ENCODE measurements at places on chromosomes 4 and X. TPM values are rescaled to one million over a fixed set of nuclear protein-coding genes. Genes with fewer than 3 reads are reported as not detected.

GRCh38 chr4:20870436-20870835 lies 170.2 kb downstream of the PACRGL start:
- no peaks in the 10 kb centered on the region for H3K27me3 ChIP-seq
- H3K4me1 ChIP-seq = peaks cover 5% of the 10 kb centered on the region
- H3K36me3 ChIP-seq = no peaks in the 10 kb centered on the region
- DNase-seq = no peak
- no peak overlapping the region for H3K4me3 ChIP-seq
- H3K27ac ChIP-seq = no peak overlapping the region

GRCh38 chr4:70243091-70243490 lies 694 bp downstream of the CSN3 start:
- no peak overlapping the region for H3K4me3 ChIP-seq
- H3K27ac ChIP-seq = no peak overlapping the region
- no peaks in the 10 kb centered on the region for H3K36me3 ChIP-seq

- H3K27ac ChIP-seq = no peak overlapping the region
- no peaks in the 10 kb centered on the region for H3K36me3 ChIP-seq
- no peaks in the 10 kb centered on the region for H3K27me3 ChIP-seq
- DNase-seq = no peak
- no peak overlapping the region for H3K4me3 ChIP-seq
- H3K4me1 ChIP-seq = no peaks in the 10 kb centered on the region
Observed at GRCh38 chr4:144480068-144480467, 165.9 kb upstream of the HHIP start.

DNA sequence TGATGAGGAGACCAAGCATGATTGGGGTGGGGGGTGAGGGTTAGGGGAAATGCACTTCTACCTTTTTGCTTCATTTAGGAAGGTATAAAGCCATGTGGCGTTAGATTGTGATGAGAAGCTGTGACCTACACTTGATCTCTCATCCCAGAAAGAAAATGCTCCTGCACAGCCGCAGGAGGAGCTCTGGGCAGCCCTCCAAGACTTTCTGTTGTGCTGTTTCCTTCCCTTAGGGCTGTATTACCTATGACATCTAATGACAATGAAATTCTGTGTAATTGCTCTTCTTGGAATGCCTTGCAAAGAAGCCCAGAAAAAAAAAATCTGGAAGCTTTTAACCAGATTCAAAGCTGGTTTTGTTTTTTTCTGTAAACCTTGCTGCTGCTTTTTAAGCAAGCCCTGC lies 13.4 kb downstream of the PRPS2 start:
- no peaks in the 10 kb centered on the region for H3K27me3 ChIP-seq
- H3K4me1 ChIP-seq = no peaks in the 10 kb centered on the region
- DNase-seq = no peak
- H3K36me3 ChIP-seq = no peaks in the 10 kb centered on the region
- H3K4me3 ChIP-seq = no peak overlapping the region

- peak overlapping the region; percentile 88 for H3K4me3 ChIP-seq
- peak; percentile 73 for DNase-seq
- H3K27ac ChIP-seq = peak overlapping the region; percentile 92
- H3K4me1 ChIP-seq = peaks cover 10% of the 10 kb centered on the region
Observed at GRCh38 chrX:130170752-130171445, 863 bp upstream of the RAB33A start.

GRCh38 chrX:120251471-120252011 lies 929 bp downstream of the ZBTB33 start:
- peak overlapping the region; percentile 98 for H3K27ac ChIP-seq
- H3K36me3 ChIP-seq = no peaks in the 10 kb centered on the region
- DNase-seq = peak; percentile 16
- peak overlapping the region; percentile 97 for H3K4me3 ChIP-seq

ACE2 gene
- total RNA-seq = not detected

MUC7 gene
- not detected for total RNA-seq

All from glutamatergic neuron (in vitro differentiated cells).